ENCODE measurements at places on chromosomes 1 and 21.

DNA sequence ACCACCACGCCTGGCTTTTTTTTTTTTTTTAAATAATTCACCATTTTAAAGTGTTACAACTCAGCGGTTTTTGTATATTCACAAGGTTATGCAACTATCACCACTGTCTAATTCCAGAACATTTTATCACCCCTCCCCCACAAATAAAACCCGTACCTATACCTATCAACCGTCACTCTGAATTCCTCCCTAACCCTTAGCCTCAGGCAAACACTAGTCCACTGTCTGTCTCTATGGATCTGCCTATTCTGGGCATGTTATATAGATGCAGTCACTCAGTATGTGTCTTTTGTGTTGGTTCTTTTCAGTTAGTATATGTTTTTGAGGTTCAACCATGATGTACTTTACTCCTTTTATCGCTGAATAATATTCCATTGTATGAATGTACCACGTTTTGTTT, 19.3 kb upstream of the GRHL3 start:
- no peak for DNase-seq

DNA sequence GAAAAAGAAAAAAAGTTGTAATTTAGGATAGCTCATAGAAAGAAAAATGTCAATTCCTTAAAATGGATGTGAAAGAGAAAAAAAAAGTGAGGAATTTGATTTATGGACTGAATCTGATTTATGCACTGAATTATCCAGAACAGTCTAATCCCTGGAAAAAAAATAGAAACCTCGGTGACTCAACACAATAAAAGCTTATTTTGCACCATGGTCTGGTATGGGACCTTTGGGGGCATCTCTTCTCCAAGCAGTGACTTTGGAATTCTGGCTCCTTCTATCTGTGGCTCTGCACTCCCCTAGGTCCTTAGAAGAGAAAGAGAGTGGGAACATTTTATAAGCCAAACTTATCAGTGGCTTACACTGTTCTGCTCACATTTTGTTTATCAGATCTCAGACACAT, 471.7 kb upstream of the B3GALT2 start:
- DNase-seq: no peak

DNA sequence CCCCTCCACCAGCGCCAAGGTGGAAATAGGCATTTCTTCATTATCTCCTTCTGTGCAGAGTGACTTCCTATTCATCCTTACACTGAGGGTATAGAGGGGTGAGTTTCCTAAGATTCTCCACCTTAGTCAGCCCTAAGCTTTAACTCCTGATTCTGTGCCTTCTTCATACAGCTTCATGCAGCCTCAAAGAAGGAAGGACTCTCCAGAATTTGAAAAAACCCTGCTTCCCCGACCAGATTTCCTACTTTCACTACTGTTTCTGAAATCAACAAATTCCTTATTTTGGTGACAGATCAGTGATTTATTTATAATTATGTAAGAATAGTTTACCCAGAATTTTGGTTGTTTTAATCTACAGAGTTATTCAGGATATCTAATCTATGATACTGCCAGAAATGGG, 28.6 kb downstream of the GFI1 start:
- no peak for DNase-seq

DNA sequence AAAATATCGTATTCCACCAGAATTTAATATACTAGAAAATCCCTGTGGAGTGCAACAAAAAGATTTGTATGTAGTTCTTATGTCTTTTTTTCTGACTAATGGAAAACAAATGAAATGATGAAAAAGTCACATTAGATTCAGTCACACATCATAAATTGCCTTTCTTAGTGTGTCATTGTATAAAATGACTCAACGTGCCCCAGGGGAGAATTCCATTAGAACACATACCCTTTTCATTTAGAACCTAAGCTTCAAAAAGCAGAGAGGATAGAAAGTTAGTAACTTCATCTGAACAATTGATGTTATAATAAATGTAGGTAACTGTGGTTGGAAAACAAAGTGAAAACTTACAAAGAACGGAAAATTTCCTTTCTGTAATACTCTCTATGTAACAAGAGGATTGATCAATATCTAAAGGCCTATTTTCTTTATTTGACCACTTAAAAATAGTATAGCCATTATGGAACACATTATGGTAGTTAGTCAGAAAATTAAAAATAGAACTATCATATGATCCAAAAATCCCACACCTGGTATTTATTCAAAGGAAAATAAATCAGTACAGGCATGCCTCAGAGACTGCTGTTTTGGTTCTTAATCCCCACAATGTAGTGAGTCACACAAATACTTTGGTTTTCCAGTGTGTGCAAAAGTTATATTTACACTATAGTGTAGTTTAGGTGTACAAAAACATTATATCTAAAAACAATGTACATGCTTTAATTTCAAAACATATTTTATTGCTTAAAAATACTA, 1016.1 kb downstream of the KCNT2 start:
- no peak for DNase-seq

DNA sequence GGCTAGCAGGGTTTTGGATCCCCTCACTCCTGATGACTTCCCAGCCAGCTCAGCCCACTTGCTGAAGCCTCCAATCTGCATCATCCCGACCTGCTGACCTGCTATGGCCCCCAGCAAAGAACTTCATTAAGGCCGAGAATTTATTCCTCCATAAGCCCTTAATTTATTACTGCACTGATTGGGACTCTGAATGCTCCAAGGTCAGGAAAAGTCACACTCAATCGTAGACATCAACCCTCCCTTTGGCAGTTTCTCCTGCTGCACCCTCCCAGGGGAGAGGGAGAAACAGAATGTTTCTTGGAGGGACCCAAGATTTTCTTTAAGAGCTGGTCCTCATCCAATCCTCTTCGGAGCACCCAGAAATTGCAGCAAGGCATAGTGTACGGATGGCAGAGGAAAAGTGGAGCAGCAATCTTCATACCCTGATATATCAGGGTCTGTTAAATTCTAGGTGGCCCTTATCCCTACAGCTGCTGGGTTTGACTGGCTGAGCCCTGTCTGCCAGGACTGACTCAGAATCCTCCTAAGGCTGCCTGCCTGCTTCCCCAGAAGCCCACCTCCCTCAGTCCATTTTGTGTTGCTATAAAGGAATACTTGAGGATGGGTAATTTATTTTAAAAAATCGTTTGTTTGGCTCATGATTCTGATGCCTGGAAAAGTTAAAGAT, 62.2 kb downstream of the DMAP1 start:
- DNase-seq: no peak

DNA sequence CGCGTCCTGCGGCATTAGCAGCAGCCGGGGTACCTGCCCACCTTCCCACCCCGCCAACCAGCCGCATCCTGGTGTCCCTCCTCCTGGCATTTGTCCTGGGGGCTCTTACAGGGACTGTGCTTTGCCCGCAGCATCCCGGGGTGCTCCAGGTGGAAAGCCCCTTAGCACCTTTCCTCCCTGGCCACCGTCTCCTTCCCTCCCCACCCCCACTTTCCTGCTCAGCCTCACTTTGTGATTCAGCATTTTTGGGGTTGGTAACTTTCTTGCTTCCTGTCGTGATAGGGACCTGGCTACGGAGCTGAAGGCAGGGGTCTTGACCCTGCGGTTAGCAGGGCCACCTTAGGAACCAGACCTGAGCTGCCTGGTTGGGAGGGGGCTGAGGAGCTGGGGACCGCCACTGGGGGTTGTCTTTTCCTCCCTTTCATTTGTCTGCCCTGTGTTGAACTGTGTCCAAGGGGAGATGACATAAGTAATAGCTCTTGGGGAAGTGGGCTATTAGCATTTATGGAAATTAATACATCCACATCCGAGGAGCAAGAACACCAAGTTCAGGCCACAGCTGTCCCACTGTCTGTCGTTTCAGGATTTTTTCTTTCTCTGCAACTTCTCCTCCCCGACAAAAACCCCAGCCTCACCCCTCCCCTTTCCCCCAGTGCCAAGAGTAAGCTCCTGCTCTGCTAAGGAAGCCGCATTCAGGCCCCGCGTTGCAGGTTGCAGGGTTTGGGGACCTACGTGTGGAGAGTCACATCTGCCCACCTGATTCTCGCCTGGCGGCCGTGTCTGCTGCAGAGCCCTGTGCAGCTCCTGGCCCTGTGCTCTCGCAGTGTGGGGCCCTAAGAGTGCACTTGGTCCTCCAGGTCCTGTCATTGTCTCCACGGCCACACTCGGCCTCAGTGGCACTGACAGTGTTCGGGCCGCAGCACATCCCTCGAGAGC, 1.6 kb upstream of the NPHP4 start:
- DNase-seq: no peak

DNA sequence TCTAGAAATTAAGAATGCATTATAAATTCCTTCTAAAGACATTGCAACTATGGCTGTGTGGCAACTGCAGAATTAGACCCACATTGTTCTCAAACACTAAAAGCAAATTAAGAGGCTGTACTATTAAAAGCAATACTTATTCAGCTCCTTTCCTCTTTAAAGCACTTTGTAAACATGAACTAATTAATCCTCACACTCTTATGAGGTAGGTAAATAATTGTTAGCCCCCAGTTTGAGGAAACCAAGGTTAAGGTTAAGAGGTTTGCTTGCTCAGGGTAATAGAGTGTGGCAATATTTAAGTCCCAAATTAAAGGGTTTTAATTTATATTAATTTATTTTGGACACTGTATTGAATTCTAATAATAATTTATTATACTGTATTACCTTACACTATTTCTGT, 553.8 kb downstream of the LRRIQ3 start:
- no peak for DNase-seq

- DNase-seq: no peak
Observed at GRCh38 chr1:39663559-39663958, 8.3 kb downstream of the NT5C1A start.

- DNase-seq: no peak
Observed at GRCh38 chr1:39566441-39567137, 10.0 kb downstream of the PABPC4 start.

GRCh38 chr1:210750468-210750867, 383.5 kb downstream of the KCNH1 start:
- DNase-seq: no peak

- no peak for DNase-seq
Observed at GRCh38 chr1:112247961-112248360, 148.1 kb upstream of the CTTNBP2NL start.

GRCh38 chr1:43488165-43488564, 34.4 kb upstream of the HYI start:
- DNase-seq: no peak

GRCh38 chr1:33378524-33378923, 52.4 kb downstream of the PHC2 start:
- DNase-seq: no peak

- no peak for DNase-seq
Observed at GRCh38 chr1:153670257-153670858, 435 bp downstream of the ILF2 start.

- no peak for DNase-seq
Observed at GRCh38 chr1:27816921-27817630, 13.5 kb upstream of the PPP1R8 start.

DNA sequence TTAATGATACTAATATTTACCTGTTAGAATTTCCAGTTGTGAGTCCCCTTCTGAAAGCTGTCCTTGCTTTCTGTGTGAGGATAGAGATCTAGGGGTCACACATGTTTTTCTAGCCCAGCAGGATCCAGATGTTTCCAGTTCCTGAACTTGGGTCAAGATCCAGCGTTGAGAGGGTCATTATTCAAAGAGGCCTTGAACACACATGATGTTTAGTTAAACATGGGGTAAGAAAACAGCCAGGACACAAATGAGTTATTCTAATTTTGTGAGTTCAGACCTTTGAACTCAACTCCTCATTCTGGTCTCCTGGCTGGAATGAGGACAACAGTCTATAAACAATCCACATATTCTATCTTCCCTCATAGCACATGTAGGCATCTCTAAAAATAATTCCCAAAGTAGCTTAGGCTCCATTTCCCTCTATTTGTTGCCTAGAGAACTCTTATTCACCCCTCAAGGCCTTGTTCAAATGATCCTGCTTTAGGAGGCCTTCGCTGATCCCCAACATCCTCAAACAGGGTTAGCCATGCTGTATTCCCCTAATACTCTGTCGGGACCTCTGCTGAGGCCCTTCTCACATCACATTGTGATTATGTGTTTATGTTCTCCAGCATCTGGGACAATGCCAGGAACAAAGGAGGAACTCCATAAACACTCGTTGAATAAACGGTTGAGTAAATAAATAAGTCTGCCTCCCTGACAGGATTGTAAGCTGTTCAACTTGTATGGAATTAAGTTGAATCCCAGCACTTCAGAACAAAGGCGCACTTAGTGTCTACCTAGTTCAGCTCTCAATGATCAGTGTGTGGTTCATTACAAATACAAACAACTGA, 15.0 kb upstream of the KCNN3 start:
- DNase-seq: no peak

- DNase-seq: no peak
Observed at GRCh38 chr1:226520640-226521355, 27.8 kb upstream of the STUM start.

- no peak for DNase-seq
Observed at GRCh38 chr1:152410599-152410998, 3.5 kb downstream of the CRNN start.

GRCh38 chr1:34839526-34840305, 19.8 kb downstream of the SMIM12 start:
- no peak for DNase-seq

DNA sequence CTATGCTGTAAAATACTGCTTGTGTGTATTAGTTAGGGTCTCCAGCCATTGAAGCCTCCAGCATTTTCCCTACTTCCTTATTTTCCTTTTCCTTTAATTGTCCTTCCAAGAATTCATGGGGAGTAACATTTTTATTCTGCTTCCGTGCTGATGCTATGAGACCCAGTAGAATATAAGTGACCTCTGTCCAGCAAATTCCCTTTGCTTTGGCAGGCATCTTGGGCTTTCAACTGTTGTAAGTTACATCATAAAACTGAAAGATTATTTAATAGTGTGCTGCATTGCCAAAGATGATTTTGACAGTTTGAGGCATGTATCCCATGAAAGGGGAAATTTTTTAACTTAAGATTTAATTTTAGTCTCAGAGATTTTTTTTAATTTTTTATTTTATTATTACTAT, 48.1 kb upstream of the B3GALT2 start:
- DNase-seq: no peak

DNA sequence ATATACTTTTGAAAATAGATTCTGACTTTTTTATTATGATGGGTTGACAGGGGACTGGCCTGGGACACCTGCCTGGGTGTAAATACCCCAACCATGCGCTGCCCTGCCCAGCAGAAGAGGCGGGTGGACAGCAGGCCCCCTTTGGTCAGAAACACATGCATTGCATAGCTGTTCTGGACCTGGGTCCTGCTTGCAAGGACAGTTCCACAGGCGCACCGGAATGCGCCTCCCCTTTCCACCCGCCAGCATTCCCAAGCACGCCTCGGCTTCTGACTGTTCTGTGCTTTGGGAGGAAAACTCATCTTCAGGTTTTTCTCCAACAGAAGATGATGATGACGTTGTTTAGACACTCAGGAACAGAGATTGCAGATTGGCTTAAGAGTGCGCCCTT, 428 bp upstream of the ZNF678 start:
- no peak for DNase-seq

DNA sequence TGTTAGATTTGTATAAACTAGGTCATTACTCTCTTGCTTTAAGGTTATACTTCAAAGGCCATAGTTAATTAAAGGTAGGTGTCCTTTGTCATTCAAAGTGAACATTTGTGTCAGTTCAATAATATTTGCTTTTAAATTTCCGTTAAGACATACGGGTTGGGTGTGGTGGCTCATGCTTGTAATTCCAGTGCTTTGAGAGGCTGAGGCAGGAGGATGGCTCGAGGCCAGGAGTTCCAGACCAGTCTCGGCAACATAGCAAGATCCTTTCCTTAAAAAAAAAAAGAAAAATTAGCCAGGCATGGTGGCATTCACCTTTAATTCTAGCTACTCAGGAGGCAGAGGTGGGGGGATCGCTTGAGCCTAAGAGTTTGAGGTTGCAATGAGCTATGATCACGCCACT, 80.4 kb downstream of the KIF26B start:
- no peak for DNase-seq
